Lung microvascular endothelial cell (primary cell): ENCODE measurements at places on chromosomes 6 and 20. TPM values are rescaled to one million over a fixed set of nuclear protein-coding genes. Genes with fewer than 3 reads are reported as not detected.

Gene TBCC
- total RNA-seq = 26.4 and 35.5 TPM in 2 replicates

Gene OR12D3
- total RNA-seq = not detected in 2 replicates

Gene IL20RA
- total RNA-seq = 0.40 and 0.44 TPM in 2 replicates

Gene ZSCAN23
- 0.20 and 0.65 TPM in 2 replicates for total RNA-seq

GRCh38 chr20:10347086-10347880, 86.7 kb downstream of the MKKS start:
- DNase-seq = no peak

GRCh38 chr6:168120390-168121302, 41.6 kb upstream of the FRMD1 start:
- no peak for DNase-seq

DNA sequence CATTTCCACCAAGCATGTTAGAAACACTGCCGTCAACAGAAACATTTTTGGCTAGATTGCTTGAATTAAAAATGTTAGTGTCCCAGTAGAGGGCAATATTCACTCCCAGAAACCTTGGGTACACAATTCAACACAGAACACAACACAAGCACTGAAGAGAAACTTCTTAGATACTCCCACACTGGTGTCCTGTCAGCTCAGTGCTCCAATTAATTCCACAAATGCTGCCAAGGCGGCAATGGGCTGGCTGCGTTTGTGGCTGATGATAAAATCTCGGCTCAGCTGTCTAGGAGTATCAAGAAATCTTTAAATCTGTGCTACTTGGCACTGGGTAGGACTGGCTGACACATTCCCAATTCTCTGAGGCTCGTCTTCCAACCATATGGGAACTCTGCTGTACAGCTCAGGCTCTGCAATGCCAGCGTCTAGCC, 39.3 kb downstream of the BEND3 start:
- no peak for DNase-seq

GRCh38 chr6:148770408-148771211, 23.8 kb downstream of the UST start:
- no peak for DNase-seq

GRCh38 chr6:11423072-11423471, 114.5 kb upstream of the TMEM170B start:
- peak; percentile 48 for DNase-seq

DNA sequence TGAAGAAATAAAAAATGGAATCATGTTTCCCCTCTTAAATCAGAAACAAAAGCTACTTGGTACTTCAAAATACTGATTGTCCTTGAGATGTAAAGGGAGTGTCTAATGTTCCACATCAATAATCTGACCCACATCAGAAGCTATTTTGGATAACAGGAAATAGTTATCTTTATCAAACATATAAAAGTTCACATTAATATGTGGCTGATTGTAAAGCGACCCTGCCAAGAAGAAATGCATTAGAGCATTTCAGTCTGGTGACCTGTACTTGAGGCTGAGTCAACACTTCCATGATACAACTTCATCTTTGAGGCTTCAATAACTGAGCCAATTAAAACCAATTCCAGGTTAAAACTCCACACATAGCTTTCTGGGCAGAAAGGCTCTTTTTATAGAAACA, 31.8 kb downstream of the SYNE1 start:
- DNase-seq = no peak

- DNase-seq = no peak
Measured at GRCh38 chr6:25963426-25964123, 973 bp downstream of the TRIM38 start.

DNA sequence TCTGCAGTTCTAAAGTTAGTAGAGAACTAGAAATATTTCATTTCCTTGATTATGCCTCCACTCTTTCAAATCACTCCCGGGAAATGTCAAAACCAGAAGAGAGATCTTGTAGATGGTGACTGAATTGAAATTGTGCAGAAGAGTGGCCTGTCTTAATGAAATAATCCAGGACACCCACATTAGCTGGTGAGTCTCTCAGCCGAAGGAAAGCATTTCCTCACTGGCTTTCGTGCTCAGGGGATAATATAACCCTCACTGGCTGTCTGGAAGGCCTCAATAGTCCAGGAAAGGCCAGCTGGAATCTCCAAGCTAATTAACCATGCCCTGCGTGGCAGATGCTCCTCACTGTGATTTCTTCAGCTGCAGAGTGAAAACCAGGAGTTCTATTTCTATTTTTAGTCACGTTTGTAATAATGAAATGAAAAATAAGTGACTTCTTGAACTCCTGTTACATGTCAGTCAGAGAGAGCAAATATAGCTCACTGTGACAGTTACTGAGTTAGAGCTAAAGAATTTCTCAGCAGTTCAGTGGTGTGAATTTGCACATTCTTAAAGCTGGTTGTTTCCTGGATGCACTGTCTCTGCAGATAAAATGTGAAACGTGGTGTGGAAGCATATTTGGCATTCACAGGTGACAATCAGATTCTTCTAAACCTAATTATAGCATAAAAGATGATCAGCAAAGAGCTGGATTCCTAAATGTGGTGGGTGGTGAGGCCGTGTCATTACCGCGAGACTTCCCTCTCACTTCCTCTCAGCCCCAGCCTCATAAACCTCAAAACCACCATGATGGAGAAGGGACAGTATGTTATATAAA, 211.7 kb downstream of the LMBRD1 start:
- no peak for DNase-seq

DNA sequence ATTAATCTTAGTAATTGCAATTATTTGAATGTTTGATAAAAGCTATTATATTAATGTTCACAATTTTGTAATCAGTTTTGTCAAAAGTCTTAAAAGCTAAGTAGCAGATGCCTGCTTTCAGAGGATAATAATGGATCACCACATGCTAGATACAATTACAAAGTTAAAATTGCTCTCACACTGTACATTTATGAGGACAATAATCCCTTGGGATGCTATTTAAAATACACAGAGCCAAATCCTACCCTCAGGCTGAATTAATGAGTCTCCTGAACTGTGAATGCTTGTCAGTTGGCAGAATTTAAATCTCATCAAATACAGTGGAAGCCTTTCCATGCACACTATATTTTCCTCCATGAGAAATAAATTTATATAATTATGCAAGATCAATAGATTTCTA, 153.3 kb upstream of the SYNCRIP start:
- no peak for DNase-seq

DNA sequence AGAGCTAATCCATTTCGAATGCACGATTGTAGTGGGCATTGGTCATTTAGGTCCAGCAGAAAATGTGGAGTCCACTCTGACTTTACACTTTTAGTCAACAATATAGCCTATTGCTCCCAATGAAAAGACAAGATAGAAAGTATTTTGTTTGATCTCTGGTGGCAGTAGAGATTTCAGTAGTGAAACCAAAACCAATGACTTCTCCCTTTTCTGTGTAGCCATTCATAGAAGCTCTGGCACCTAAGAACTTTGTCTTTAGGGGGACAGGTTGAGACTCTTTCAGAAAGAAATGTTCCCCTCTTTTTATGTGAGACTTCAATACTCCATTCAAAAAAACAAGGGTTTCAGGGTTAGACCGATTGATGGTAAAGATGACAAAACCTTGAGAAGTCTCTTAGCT, 510.8 kb upstream of the POU3F2 start:
- DNase-seq = no peak

GRCh38 chr6:35600659-35601125, 88.0 kb upstream of the TULP1 start:
- peak; percentile 54 for DNase-seq

- DNase-seq = peak; percentile 45
Measured at GRCh38 chr6:31541059-31541657, 645 bp downstream of the DDX39B start.

GRCh38 chr6:1787894-1788293, 178.2 kb downstream of the FOXC1 start:
- DNase-seq = peak; percentile 90

GRCh38 chr20:24917797-24918578, 31.1 kb upstream of the CST7 start:
- DNase-seq = peak; percentile 73

DNA sequence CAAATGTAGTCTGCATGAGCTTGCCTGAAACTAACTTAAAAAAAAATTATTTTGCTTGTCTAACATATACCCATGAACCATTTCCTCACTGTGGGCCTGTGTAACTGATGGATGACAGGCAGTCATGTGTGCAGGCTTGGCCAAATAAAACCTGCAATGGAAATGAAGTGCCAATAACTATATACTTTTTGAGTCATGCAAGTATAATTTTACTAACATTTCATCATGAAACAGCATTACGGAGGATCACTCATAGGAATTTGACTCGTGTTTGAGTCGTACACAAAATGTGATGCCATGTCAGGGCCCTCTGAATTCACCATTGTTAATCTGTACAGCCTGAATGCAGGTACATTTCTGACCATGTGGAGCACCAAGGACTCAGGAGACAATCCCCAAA, 46.6 kb downstream of the HDDC2 start:
- no peak for DNase-seq
